HFFc6 (cell line): ENCODE measurements at places on chromosomes 1 and 21.
A peak's percentile ranks its signal among the peaks of the same experiment; 100 is the strongest.

- no peak for DNase-seq
These were observed 31.2 kb upstream of the CNN3 start for GRCh38 chr1:94958081-94958480.

DNA sequence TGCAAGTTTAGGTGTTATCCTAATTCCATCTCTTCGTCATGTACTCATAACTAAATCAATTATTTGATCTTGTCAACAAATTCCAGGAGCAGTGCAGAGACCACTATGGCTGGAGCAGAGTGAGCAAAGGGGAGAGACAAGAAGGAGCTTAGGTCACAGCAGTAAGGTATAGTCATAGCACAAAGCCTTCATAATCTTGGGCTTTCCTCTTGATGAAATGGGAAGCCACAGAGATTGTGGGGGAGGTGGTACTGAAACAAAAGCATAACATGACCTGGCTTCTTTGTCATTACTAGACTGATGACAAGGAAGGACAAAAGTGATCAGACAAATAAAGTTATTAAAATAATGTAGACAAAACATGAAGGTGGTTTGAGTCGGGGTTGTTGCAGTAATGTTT lies 60.1 kb upstream of the PTGS2 start:
- DNase-seq: no peak

- no peak for DNase-seq
These were observed 90.5 kb downstream of the NMNAT2 start for GRCh38 chr1:183327434-183328290.

- DNase-seq: no peak
These were observed 3.4 kb downstream of the KCNA3 start for GRCh38 chr1:110671361-110671760.

- DNase-seq: no peak
These were observed 9.6 kb downstream of the TARBP1 start for GRCh38 chr1:234469376-234469775.

DNA sequence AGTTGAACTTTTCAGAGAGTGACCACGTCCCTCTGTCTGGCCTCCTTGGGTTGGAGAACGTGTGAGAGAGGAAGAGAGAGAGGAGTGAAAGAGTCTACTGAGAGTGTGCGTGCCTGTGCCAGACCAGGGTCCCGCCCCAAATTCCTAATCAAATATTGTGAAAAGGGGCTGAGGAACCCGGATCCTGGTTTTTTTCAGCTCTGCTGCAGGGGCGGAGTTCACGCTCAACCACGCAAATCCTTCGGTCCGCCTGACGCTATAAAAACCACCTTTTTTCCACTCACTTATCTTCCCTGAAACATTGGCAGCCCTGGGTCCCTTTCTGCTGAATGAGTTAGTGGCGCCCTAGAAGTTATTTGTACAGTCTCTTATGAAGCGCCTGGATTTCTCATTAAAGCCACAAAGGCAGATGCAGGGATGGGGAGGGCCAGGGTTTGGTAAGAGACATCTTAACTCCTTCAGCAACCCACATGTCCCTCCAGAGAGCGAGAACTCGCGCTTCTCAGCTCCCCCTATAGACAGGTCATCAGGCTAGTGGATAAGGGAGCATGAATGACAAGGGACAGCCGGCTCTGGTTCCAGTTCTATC lies at the start of gene FMOD:
Gene FMOD (minus strand): TSS at position 86 of the 589 bp plus-strand sequence. CDS start 2,852 bp downstream, outside the sequence.
- no peak for DNase-seq

DNA sequence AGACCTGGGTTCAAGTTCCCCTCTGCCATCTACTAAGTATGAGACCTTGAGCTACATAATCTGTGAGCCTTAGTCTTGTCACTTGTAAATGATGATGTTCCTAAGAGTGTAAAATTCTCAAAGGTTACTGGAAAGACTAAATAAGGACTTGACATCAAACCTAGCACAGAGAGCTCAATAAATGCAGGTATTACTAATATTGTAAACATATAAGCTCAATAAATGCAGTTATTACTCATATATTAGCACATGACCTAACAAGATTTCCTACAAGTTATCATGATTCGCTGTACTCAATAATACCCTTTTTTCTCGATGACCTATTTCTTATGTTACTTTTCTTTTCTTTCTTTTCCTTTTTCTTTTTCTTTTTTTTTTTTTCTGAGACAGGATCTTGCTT lies 174.9 kb downstream of the ZNF281 start:
- no peak for DNase-seq

GRCh38 chr1:29653886-29654450 lies 417.6 kb downstream of the PTPRU start:
- no peak for DNase-seq

DNA sequence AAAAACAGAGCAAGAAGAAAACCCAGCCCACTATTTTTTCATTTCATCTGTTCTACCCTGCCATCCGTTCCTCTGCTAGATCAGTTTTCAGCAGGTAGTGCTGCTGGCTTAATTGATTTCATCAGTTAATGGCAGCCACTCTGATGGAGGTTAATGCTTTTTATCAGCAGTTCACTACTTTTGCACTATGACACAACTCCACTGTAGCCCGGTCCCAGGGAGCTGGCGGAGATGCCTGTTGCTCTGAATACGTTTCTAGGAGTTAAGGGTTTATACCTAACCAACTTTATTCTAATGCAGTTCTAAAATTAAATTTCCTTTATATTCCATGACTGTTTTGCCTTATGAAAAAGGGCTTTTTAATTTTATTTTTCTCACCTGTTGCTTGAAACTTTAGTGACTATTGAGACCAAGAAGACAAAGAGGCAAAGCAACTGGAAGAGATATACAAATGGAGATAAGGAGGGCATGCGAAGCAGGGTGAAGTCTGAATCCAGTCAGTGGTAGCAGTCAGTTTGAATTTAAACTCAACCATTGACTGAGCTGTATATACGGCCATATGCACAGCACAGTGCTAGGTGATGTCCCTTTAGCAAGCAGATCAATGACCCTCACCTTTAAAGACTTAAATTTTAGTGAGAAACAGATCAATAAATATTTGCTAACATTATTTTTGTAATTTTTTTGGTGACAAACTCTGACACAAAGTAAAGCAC lies 477.9 kb downstream of the LMO4 start:
- DNase-seq: no peak

DNA sequence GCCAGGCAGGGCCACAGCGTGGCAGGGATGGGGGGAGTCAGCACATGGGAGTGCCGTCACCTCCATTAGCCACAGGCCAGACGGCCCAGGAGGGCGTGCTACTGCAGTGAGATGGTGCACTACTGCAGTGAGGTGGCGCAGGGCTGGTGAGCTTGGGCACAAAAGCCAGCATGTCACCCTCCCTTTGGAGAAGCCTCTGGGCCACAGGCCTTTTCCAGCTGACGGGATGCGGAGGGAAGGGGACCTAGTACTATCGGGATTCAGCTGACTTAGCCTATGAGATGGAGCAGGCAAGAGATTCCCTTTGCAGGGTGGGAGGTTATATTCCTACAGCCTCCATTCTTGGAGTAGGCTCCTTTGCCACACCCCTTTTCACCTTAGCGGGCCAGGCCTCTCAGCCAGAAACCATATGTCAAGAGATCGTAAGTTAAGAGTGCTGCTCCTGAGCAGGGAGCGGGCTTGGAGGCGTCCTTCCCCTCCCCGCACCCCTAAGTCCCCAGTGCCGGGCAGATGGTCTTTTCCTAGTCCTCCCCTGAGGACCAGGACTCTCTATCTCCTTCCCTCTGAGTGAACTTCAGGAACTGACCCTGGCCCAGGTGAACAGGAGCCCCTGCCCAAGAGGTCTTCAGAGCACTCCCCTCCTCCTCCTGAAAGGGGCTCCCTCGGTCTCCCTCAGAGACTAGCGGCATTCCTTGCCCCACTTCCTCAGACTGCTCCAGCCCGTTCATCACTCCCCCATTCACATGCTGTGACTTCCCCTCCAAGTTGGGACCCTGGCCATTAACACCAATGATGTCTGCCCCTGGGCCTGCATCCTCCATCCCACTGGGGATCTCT lies 8.2 kb downstream of the NES start:
- no peak for DNase-seq

DNA sequence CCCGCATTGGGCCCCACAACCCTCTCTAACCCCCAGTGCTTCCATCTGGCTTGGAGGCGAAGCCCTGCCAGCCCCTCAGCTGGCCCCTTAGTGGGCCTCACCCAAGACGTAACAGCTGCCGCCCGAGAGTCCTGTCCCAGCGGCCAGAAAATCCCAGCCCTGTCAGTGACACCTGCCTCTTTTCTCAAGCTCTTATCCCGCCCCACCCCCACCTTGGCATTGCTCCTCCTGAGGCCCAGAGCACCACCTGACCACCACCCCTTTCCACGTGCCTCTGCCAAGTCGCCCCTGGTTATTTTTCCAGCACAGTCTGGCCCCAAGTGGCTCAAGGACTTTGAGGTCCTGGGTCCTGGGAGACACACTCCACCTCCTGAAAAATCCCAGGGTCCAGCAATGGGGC lies 5.9 kb upstream of the CTRC start:
- no peak for DNase-seq

GRCh38 chr1:79825551-79825950 lies 819.0 kb upstream of the ADGRL4 start:
- no peak for DNase-seq

- DNase-seq: no peak
These were observed 41.5 kb upstream of the SAMD13 start for GRCh38 chr1:84259989-84260388.

DNA sequence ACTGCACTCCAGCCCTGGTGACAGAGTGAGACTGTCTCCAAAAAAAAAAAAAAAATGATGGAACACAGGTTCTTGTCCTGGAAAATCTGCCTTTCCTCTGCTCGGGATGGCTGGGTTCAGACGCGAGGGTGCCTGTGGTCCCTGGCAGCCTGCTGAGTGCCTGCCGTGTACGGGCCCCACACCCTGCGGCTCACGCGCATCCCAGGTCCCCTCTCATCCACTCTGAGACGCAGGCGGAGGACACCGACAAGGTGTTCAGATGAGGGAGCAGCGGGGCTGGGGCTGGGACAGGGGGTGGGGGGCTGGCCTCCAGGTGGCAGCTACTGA lies 4.3 kb upstream of the ANKRD65 start:
- DNase-seq: no peak

DNA sequence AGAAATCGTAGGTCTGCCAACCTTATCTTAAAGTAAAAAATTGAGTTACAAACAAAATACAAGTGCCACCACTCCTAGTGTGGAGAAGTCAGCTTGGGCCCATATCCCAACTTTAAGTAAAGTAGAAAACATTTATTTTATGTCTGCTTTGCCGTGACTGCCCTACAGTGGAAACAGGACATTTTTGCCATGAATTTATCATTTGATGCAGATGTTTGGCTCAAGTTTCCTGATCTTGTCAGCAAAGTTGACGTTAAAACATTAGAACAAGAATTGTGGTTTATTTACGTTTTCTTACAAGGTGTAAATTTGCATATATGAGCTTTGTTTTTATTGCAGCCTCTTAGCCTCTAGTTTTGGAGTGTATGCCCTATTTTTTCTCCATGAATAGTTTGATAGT lies 17.1 kb upstream of the KCNJ15 start:
- DNase-seq: no peak

DNA sequence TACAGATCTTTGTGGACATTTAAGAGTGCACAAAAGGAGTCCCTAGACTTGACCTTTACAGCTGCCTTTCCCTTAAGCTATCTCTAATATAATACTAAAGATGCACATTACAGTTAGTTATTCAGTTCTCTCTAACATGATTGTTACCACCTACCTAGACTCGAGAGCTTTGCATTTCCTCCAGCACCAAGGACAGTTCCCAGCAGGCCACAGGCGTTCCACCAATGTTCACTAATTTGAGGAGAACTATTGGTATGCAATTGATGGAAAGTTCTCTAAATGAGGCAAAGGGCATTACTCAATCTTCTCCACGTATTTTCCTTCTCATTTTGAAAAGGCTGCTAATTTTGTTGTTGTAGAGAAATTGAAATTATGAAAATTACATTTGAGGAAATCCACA lies 5.4 kb upstream of the NTNG1 start:
- DNase-seq: peak; percentile 32

- no peak for DNase-seq
These were observed 28.0 kb upstream of the ATP1A1 start for GRCh38 chr1:116345011-116345410.

DNA sequence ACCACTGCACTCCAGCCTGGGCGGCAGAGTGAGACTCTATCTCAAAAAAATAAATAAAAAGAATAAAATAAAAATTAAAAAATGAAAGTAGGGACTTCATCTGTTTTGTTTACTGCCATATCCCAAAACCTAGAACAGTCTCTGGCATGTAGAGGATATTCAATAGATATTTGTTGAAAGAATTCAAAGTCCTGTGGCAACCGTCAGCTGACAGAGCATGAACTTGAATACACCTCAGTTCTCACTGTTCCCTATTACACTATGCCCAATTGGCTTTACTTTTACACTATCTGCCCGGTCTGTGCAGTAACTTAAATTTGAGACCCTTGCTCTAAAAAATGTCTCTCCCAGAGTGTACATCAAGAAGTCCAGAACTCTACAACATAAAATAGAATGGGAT lies 46.2 kb downstream of the PRDX6 start:
- DNase-seq: no peak

DNA sequence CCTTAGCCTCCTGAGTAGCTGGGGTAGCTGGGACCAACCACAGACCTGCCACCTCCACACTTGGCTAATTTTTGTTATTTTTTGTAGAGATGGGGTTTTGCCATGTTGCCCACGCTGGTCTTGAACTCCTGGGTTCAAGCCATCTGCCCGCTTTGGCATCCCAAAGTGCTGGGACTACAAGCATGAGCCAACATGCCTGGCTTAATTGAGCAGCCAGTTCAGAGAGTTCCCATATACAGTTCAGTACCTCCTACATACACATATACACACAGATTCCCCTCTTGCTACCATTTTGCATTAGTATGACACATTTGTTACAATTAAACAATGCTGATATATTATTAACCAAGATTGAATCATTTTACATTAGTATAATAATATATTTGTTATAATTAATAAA lies 2.9 kb downstream of the RNPEP start:
- no peak for DNase-seq

DNA sequence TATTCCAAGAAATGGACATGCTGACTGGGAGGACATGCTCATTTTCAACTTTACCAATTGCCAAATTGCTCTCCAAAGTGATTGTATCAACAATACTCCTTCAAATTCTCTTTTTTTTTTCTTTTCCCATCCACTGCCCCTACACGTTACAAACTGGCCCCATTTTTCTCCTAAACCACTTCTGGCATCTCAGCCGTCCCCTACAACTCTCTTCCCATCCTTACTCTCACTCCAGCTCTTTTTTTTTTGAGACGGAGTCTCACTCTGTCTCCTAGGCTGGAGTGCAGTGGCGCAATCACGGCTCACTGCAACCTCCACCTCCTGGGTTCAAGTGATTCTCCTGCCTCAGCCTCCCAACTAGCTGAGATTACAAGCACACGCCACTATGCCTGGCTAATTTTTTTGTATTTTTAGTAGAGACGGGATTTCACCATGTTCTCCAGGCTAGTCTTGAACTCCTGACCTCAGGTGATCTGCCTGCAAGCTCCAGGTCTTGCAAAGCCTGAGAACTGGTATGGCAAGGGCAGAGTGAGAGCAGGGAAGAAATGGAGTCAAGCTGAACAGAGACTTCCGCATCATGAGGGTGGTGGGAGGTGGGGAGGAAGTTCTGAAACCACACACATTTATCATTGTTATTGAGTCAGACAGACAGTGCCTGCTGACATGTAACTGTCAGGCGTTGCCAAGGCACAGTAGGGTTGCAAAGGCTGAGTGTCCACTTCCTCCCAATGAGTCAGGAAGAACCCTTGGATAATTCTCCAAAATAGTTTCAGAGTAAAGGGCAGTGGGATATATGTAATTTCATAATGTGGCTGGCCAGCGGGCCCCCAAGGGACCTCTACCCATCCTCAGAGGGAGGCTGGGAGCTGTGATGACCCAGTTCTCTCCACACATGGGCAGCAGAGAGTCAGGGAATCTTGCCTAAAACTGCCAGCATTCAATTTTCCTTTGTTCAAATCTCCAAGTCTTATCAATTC lies 17.4 kb downstream of the CELA3A start:
- DNase-seq: peak; percentile 77
